Stimulated activated CD4-positive, alpha-beta T cell treated with anti-CD3 and anti-CD28 coated beads, Interleukin-1b, Interleukin-23, amount 100 ng/mL, for 24 hours (primary cell): ENCODE measurements at places on chromosomes 2 and 18.

DNA sequence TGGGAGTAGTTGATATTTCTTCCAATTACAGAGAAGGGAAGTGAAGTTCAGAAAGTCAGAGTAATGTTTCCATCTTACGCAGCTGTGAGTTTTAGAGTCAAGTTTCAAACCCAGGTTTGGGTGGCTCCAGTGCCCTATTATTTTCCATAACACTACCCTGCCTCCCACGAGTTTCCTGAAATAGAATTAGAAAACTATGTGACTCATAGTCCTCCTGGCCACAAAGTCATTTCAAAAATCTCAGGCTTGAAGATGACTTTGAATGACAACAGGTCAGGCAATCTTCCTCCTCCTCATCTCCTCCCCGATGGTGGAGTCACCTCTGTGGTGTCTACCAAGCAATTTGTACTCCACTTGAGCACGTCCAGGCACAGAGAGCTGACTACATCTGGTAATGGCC, 212.3 kb upstream of the TRIB2 start:
- no peak for DNase-seq

- DNase-seq: no peak
Measured at GRCh38 chr2:106614511-106615291, 127.5 kb downstream of the CD8B2 start.

- DNase-seq: no peak
Measured at GRCh38 chr2:29579495-29580169, 341.8 kb downstream of the ALK start.

DNA sequence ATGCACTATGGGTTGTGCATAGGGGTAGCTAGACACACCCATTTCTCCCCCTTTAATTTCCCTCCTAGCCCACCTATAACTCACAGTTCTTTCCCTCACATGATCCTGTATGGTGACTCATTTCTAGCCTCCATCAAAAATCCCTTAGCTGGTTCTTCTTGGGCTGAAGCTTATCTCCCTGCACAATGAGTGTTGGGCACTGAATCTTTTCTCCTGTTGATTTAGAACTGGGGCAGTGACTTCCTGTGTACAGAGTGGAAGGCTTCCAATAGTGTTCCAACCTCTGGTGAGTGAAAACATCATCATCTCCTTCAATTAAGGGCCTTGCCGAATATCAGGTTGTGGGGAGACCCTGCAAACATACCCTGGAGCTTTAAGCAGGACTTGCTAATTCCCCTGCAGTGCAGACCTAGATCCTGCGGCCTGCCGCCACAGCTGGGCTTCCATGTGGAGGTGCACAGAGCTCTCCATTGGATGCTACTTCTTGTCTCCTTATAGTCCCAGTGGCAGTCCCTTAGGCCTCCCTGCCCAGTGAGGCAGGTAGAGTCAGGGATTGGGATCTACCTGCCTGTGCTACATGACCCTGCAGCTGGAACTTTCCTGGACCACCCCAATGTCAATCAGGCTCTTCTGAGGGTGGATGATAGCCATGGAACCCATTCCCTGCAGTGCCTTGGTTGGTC, 121.8 kb downstream of the PLB1 start:
- DNase-seq: no peak

DNA sequence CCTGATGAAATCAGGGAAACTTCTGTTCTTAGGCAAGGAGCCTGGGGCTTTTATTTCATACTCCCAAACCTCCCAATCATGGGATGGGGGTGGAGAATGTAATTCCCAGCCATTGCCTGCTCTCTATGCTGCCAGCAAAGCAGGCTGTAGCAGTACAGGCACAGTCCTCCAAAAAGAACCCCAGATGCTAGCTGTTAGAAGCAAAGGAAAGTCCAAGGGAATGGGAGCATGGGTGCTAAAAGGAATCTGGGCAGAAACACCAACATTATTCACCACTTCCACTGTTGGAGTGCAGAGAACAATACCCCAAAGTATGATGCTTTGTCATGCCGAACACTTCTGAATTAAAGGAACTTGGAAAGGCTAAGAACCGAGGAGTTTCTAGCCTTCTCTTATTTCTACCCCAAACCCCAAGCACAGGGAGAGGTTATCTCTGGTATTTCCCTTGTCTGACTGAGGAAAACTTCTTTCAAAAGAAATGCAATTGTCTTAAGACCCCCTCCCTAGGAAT, 24.7 kb downstream of the MDH1 start:
- DNase-seq: no peak

GRCh38 chr2:71130905-71131244, 441 bp downstream of the MPHOSPH10 start:
- no peak for DNase-seq

DNA sequence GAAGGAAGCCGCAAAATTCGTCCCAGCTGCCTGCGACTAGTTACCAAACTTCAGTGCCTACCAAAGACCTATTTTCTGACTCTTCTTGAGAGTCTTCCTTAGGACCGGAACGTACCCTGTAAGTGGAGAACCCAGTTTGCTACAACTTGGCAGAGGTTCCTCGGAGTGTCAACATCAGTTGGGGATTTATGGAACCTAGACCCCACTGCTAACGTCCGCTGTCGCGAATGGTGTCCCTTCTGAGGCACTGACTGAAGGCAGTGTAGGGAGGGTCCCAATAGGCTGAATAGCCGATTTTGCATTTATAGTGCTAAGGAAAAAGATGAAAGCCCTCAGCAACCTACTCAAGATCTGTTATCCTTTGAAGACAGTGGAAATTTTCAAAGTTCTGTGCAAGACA, 568 bp upstream of the STK17B start:
- no peak for DNase-seq

DNA sequence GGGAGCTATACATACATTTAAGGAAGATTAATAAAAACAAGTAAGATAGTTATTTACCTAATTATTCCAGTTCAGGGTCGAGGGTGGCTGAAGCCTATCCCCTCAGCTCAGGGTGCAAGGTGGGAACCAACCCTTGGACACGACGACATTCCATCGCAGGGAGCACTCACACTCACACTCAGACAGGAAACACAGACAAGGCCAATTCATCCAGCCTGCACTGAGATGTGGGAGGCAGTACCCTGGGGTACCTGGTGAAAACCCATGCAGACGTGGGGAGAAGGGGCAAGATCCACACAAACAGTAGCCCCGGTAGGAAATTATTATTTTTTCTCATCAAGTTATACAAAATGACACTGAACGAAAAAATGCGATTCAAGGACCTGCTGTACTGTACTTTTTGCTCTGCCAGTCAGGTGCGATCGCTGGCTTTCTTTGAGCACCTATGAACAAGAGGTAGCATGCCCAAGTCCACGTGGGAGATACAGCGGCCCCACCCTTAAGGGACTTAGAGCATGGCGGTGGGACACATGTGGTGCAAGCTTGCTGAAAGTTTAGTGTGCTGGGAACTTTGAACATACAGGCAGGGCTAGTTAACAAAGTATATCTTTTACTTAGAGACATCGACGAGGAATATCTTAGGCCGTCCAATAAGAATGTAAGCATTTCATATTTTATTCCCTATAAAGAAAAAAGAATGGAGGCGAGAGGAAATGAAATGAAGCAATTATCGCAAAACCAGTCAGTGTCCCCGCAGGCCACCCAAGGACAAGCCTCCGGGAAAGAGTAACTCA, 624 bp downstream of the METTL8 start:
- DNase-seq: peak; percentile 27

DNA sequence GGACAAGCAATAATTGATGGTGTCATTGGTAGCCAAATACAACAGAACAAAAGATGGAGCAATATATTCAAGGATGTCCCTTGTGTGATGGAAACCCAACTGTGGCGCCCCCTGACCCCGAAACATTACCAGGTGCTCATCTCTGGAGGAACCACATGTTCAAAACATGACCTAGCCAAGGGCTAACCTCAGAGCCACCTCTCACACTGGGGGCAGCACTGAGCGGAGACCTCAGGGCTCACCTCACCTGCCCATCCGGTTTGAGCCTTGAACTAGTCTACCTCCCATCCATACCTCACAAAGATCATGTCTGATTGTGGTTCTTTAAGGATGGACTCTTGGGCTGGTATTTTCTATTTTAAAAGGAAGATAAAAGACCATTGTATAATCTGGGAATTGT, 314.4 kb upstream of the CDH7 start:
- no peak for DNase-seq

DNA sequence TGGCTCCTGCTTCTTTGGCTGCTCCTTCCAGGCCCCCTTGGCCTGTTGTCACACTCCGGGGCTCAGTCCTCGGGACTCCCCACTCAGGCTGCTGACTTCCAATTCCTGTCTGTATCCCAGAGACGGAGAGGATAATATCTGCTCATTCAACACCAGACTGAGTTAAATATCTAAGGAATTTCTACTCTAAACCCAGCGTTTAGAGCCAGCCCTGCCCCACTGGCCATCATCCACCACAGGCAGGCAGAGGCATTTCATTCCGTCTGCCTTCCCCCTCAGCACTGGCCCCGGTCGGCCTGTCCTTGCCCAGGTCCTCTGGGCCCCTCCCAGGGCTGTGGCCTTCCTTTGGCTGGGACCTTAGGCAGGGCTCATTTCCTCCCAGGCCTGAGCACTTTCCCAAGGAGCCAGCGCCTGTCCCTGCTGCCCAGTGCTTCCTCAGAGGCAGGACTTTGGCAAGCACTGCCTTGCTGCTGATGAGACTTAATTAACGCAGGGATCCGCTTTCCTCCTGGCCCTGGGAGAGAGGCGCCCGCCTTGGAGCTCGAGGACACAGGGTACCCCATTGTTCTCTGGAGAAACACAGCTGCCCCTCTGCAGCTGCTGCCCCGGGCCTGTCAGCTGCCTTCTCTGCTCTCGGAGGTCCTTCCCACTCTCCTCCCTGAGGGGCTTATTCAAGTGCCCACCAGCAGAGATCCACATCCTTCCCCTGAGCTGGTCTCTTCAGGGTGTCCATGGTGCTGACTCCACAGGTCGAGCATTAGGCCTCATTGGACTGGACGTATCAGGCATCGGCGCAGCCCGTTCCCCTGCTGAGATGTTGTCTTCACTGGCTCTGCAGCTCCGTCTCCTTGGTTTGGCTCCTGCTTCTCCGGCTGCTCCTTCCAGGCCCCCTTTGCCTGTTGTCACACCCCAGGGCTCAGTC, 42.8 kb downstream of the ATOH8 start:
- no peak for DNase-seq

- DNase-seq: no peak
Measured at GRCh38 chr18:64097497-64097896, 51.4 kb downstream of the LINC00305 start.

- DNase-seq: no peak
Measured at GRCh38 chr18:55136864-55137263, 177.6 kb upstream of the CCDC68 start.

GRCh38 chr2:106085181-106085940, 108.7 kb downstream of the UXS1 start:
- no peak for DNase-seq

- no peak for DNase-seq
Measured at GRCh38 chr2:38400513-38400912, 23.4 kb upstream of the ATL2 start.

GRCh38 chr2:42050010-42050702, 2.3 kb downstream of the PKDCC start:
- no peak for DNase-seq

DNA sequence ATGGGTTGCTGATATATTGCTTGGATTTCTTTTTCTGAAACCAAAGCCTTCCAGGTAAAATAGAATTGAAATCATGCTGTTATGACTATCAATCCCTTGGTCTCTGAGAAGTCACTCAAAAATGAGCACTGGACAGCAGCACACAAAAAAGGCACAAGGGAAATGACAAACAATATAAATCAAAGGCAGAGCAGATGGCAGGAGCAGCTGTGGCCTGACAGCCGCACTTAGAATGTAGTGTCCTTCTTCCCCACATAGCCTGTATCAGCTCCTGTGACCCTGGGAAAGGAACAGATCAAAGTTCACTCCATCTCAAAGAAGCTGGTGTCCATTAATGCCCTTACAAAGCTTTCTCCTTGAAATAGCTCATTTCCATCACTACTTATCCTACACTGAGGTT, 326.7 kb downstream of the SUCLG1 start:
- DNase-seq: no peak

DNA sequence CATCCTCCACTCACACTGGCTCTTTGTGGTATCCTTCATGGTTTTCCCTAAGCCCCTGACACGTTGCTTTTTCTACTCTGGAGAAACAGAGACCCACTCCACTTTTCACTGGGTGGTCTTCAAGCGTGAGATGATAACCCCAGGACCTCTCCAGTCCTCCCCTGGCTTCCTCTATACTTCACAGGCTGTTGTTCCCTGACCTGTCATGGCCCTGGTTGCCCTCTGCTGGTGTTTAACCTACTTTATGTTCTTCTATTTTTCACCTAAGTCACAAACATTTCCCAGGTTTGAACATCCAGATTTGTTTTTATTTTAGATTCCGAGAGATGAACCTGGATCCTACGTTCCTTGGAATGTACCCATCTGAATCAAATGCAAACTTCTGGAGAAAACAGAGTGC, 84.5 kb downstream of the AOX1 start:
- no peak for DNase-seq

DNA sequence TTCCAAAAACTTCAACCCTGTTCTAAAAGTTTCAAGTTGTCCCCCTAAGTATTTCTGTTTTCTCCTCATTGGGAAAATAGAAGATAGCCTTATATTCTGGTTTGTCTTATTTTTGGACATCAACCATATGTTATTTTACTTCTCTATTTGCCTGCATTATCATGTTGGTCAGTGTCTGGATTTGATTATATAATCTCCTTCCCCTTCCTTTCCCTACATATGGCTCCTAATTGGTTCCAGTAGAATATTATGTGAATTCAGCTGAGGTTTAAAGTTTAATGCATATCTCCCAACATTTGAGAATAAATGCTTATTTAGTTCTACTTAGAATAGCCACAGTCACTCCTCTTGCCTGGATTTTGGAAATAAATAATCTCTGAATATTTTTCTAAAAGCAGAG, 66.9 kb downstream of the OXER1 start:
- no peak for DNase-seq

DNA sequence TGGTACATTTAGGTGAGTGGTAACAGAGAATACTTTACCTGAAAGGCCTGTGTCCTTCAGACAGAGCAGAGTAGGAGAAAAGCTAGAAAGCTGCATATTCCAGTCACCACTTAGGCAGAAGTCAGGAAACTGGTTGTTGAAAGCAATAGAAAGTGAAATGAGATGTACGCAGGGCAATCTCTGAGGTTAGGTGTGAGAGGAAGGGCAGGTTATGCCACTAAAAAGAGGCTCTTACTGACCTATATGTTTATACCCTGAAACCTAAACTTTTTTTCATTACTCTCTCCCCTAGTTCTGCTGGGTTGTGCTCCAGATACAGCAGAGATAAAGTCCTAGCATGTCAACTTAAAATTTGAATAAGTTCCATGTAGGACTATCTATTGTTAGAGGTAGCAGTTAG, 93.5 kb downstream of the COX7A2L start:
- DNase-seq: no peak

- DNase-seq: no peak
Measured at GRCh38 chr2:177031438-177032180, 181.0 kb upstream of the HNRNPA3 start.

DNA sequence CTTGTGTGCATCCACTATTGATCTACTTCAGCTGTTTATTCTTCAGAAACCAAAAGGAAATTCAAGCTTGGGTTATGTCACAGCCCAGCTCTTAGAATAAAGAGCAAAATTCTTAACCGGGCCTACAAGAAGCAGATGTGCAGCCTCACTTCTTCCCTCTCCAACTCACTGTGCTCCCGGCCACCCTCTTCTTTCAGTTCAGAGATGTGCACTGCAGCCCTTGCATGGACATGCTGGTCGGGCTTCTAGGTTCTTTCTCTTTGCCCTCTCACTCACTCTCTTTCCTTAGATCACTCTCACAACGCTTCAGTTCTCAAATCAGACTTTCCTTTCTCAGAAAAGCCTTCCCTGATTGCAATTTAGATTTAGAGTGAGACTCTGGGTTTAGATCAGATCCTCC, 104.1 kb downstream of the CHN1 start:
- DNase-seq: no peak
